ENCODE measurements at places on chromosomes 12 and 14.

DNA sequence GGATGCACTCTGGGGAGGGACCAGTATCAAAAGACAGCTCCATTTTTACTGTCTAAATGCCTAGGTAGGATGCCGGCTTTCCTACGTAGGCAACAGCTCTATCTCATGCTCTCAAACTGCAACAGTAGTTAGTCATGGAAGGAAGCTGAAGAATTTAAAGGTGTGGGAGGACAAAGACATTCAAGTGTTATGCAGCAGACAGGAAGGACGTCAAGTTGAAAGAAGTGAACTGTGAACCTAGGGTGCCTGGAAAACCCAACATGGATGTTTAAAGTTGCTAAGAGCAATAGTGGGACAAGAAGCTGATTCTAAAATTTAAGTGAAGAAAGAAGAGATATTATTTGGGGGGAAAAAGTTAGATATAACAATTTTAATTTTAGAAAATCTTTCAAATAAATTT, 5.9 kb downstream of the SEC23A start:
- no peak for DNase-seq

GRCh38 chr12:19572920-19573558, 133.7 kb downstream of the AEBP2 start:
- DNase-seq: peak; percentile 12

GRCh38 chr14:71399057-71399487, 491.8 kb downstream of the PCNX1 start:
- no peak for DNase-seq

DNA sequence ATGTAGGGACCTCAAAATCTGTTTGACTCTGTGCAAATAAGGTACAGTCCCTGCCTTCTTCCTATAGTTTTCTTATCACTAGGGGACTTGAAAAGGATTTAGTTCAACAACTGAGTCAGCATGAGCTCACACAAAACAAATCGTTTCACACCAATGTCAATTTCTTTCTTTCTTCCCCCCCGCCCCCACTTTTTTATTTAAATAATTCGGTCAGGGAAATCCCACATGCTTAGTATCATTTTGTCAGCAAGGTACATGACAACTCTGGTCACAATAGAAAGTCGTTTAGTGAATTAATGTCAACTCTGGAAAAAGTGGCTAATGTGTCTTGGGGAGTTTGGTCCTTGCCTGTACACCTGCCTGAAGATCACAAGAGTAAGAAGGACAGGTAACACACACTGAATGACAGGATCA, 232.2 kb upstream of the PLEKHG7 start:
- no peak for DNase-seq

GRCh38 chr14:75568791-75569190, 9.6 kb upstream of the FLVCR2 start:
- DNase-seq: no peak

GRCh38 chr12:45411626-45412025, 195.7 kb downstream of the ANO6 start:
- DNase-seq: no peak

- no peak for DNase-seq
Measured at GRCh38 chr12:69929125-69929524, 104.1 kb downstream of the MYRFL start.

DNA sequence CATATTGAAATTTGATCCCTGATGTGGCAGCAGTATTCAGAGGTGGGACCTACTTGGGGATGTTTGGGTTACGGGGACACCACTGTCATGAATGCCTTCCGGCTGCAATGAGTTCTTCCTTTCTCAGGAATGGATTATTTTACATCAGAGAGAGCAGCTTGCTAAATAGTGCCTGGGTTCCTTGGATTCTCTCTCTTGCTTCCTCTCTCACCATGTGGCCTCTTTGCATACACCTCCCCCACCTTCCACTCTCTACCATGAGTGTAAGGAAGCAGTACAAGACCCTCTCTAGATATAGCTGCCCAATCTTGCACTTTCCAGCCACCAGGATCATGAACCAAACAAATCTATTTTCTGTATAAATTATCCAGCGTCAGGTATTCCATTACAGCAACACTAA, 15.4 kb upstream of the SCAF11 start:
- DNase-seq: no peak

- no peak for DNase-seq
Measured at GRCh38 chr14:49637534-49638078, 2.6 kb upstream of the DNAAF2 start.

- no peak for DNase-seq
Measured at GRCh38 chr14:57160333-57160732, 108.4 kb downstream of the EXOC5 start.

Measured in AG04449 (cell line).